ENCODE measurements at places on chromosomes 12 and 14.
A peak's percentile ranks its signal among the peaks of the same experiment; 100 is the strongest.

DNA sequence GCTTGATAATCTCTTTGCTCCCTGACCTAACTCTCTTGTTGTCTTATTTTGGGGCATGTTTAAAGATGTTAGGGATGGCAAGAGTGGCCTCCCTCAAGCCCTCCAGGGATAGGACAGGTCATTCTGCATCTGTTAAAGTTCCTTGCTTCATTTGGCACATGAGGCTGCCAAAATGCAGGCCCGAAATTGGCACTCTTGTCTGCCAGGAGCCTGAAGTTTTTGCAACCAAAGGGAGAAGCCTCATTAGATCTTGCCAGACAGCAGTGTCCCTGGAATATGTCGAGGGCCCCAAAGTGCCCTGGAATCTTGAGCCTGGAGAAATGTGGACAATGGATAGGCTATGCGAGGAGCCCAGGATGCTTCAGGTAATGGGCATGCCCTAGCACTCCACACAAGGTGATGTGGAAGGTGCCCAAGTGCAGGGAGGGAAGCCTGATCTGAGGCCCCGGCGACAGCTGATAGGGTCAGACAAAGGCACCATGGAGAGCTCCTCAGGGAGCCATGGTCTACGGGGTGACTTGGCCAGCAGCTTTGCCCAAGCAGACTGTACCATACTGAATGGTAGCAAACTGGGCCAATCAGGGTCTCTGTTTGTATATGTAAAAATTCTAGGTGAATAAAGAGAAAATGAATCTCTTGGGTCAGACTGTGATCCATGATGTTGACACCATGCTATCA lies 173.0 kb upstream of the WSCD2 start:
- no peak for DNase-seq

DNA sequence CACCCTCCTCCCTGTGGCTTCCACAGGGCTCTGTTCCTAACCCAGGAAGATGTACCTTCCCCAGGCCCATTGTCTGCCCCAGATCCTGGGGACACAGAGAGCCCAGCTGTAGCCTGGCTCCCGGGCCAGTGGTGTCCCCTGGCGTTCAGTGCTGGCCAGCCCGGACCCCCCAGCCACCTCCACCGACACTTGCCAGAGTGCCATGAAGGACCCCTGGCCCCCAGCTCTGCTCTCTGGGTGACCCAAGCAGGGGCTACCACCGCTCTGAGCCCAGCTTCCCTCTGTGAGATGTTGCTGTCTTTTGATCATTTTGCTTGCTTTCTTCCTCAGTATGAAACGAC lies 6.2 kb downstream of the INF2 start:
- no peak for DNase-seq

DNA sequence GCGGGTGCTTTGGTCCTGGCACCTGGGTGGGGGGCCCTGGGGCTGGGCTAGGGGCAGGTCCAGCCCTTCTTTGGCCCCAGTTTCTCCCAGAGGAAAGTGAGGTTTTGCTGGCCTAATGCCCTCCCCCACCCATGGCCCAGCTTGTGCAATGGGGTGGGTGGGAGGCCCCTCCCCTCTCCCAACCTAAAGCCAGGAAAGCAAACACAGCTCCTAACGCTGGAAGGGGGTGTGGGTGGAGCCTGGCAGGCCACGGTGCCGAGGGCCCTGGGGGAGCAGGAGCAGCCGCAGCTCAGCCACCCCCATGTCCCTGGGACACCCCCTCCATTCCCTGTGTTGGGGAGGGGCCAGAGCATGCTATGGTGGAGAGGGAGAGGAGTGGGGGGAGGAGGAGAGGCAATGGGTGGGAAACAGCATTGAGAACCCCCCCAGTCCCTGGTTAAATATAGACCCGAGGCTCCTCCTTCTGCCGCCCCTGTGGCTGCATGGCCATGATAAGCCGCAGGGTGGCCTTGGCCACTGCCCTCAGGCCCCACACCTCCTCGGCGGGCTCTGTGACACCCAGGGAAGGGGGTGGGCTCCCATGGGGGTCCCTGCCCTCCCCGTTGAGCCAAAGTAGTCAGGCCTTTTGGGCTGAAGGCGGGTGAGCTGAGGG lies 4.7 kb downstream of the EXOC3L4 start:
- DNase-seq: no peak

DNA sequence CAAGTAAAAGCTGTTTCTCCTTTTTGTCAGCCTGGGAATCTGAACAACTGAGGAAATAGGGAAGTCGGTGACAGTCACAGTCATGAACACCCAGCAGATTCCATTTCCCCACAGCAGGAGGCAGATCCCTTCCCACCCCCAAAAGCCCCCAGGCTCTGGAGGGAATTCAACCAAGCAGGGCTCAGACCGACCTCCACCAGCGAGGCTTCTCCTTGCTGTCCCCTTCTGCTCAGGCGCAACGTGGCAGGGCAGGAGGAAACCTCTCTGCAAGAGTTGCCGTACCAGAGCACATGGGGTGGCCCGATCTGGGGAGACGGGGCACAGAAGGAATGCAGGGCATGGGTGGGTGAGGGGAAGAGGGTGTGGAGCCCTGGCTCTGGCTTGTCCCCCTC lies 319 bp downstream of the GALNT6 start:
- DNase-seq: peak; percentile 8

- DNase-seq: no peak
These were observed 27.7 kb upstream of the CAND1 start for GRCh38 chr12:67241482-67241881.

- DNase-seq: no peak
These were observed 93.3 kb upstream of the RIC8B start for GRCh38 chr12:106681210-106681609.

DNA sequence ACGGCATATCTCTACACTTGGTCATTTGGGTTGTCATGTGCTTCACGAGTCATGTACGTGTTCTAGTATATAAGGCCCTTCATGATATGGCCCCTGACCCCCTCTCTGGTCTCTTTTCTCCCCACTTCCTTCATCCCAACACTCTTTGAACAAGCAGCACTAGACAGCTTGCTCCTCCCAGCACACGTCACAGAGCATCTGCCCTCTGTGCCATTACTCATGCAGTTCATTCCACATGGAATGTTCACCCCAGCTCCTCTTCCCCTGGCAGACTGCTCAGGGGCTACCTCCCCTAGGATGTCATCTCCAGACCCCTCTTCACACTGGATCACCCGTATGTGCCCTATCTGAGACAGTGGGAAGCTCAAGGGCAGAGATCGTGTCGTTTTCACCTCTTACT lies 14.1 kb upstream of the LRP1-AS start:
- DNase-seq: no peak

- no peak for DNase-seq
These were observed 8.1 kb downstream of the KRT18 start for GRCh38 chr12:52956987-52957386.

DNA sequence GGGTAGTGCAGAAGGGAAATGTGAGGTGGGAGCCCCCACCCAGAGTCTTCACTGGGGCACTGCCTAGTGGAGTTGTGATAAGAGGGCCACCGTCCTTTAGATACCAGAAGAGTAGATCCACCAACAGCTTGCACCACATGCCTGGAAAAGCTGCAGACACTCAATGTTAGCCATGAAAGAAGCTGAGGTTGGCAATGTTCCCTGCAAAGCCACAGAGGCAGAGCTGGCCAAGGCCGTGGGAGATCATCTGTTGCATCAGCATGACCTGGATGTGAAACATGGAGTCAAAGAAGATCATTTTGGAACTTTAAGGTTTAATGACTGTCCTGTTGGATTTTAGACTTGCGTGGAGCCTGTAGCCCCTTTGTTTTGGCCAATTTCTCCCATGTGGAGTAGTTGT lies 468.4 kb upstream of the FOXG1 start:
- no peak for DNase-seq

DNA sequence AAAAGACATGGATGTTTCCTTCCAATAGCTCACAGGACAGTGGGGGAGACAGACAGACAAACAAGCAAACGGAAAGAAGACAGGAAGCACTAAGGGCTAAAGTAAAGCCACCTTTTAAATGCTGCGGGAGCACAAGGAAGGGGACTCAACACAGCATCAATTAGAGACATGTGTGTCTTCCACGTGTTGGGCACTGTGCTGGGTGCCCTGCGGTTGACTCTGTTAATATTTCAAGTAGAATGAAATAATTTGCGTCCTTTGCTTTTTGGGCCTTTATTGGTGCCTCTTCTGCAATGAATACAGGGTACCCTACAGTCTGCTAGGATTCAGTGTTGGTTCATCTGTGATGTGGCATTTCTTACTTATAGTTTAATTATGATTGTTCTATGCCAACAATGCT lies 90.9 kb upstream of the CPM start:
- DNase-seq: no peak

DNA sequence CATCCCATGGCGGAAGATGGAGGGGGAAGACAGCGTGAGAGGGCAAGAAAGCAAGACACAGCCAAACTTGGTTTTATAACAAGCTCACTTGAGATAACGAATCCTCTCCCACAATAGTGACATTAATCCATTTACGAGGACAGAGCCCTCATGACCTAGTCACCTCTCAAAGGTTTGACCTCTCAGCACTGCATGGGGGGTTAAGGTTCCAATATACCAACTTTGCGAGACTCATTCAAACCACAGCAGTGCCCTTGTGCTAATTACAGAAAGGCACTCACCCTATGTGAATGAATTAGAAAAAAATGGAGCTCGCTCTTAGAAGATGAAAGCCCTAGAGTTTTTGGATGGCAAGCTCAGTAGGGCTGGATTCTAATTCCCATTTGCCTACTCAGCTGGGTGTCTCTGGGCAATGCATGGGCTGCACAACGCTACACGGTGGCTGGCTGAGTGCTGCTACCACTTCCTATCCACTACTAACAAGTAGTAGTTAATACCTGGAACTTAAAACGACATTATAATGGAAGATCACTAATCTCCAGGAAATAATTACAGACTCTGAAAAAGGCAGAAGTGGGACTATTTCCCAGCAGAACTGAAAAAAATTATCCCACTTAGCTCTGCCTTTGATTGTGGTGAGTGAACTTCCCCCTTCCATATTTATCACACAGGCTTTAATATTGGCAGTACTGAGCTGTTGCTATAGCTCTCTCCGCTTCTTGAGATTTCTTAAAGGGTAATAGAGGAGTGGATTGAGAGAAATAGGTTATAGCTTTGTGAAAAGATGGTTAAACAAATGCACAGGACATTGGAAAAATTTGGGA lies 27.5 kb downstream of the TESPA1 start:
- no peak for DNase-seq

DNA sequence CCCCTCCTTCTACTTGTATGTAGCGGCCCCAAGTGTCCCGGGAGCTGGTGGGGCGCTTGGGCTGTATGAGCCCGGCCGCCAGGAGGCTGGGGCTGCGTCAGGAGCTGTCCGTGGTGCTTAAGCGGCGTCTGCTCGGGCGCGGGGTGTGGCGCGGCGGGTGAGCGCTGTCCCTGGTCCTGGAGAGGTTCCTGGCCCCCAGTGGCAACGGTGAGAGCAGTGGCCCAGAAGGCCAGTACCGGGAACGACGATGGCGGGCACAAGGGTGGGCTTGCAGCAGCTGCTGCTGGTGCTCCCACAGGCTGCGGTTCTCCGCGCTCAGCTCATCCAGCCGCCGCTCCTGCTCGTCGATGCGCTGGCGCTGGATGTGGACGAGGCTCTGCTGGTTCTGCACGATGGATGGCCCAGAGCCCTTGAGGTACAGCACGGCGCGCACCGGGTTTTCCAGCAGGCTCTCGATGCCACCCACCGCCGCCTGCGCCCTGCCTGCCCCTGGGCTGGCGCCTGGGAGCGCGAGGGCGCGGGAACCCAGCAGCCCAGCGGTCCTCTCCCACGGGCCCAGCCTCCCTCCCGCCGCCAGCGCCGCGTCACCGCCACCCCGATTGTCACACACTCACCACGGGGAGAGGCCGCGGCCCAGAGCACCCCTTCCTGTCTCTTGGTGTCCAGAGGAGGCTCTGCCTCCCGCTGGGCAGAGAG lies 41.9 kb upstream of the FKBP4 start:
- peak; percentile 84 for DNase-seq

DNA sequence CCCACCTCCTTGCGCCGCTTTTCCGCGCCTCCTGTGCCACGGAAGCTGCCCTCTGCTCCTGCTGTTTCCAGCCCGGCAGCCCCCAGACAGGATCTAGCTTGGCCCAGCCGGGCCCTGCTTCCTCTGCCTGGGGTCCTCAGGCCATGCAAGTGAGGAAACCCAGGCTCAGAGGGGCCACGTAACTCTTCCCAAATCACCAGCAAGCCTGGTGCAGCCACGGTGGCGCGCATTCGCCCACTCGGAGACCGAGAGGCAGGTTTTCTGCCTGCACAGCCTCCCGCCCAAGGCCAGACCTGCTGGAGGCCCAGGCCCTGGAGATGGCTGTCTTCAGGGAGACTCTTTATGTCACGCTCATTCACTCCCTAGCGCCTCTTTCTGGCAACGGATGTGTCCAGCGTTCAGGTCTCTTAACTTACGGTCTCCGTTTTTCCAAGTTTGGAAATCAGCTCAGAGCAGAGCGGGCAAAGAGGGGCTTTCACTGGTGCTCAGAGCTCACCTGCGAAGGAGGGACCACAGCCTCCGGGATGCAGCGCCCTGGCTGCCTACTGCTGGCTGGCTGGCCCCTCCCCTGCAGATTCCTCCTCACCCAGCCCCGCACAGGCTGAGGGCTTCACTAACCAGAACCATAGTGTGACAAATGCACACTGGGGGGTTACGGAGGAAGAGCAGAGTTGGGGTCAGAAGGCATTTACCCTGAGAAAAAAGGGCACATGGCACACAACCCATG lies 20.6 kb upstream of the CEP170B start:
- no peak for DNase-seq

- no peak for DNase-seq
These were observed 161.7 kb downstream of the BTG1 start for GRCh38 chr12:91983935-91984334.

- peak; percentile 78 for DNase-seq
These were observed 27.6 kb downstream of the BHLHE41 start for GRCh38 chr12:26097046-26097878.

DNA sequence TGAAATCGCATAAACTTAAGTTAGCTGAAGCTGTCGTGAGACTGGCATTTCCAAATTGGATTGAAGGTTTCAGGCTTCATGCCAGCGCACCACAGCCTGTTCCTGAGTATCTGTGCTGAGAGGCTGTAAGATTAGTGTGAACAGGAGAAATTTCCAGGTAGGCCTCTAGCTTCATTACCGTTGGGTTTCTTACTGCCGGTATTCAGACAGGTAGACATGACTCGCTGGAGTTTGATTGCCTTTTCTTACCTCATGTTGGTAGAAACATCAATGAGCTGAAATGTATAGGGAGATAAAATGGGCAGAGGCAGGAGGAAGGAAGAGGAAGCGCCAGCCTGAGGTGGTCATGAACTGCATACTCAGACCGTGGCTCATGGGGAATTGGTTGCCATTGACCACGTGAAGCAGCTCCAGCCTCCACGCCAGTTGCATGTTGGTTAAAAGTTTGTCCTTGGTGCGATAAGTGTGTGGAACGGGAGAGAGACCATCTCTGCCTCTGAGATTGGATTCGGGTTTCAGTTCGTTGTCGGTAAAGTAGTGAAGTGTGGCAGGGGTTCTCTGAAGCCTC lies 42.3 kb upstream of the MMP17 start:
- DNase-seq: no peak

GRCh38 chr12:120481022-120481767 lies 11.6 kb upstream of the SRSF9 start:
- no peak for DNase-seq
